ENCODE measurements at places on chromosomes 1 and 21. TPM values are rescaled to one million over a fixed set of nuclear protein-coding genes. Genes with fewer than 3 reads are reported as not detected.

RHOU gene
- total RNA-seq: 20.1 TPM

LCE2B gene
- not detected for total RNA-seq

TNFRSF14 gene
- 0.61 TPM for total RNA-seq

CFAP45 gene
- not detected for total RNA-seq

UBASH3A gene
- total RNA-seq: not detected

PDE9A gene
- total RNA-seq: 40.7 TPM

CD84 gene
- total RNA-seq: not detected
